ENCODE measurements at places on chromosomes 3 and 15. TPM values are rescaled to one million over a fixed set of nuclear protein-coding genes. Genes with fewer than 3 reads are reported as not detected.

Gene GOLGA6D
- total RNA-seq = 0.05 TPM

Gene PLSCR4
- 46.1 TPM for total RNA-seq

Gene PSTPIP1
- 4.6 TPM for total RNA-seq

Gene ATP13A5
- not detected for total RNA-seq

Gene FBN1
- total RNA-seq = 20.1 TPM

Gene AP3B2
- total RNA-seq = not detected

GRCh38 chr3:197297476-197298340 is 704 bp downstream of the DLG1 start:
- H3K36me3 ChIP-seq = peaks cover 4% of the 10 kb centered on the region
- peaks cover 6% of the 10 kb centered on the region for H3K4me1 ChIP-seq
- peak overlapping the region; percentile 68 for H3K4me3 ChIP-seq
- H3K27ac ChIP-seq = peak overlapping the region; percentile 92
- DNase-seq = peak; percentile 85

GRCh38 chr15:84684092-84684491 is 26.1 kb upstream of the NMB start:
- no peak for DNase-seq
- H3K27me3 ChIP-seq = no peaks in the 10 kb centered on the region
- no peak overlapping the region for H3K4me3 ChIP-seq
- H3K36me3 ChIP-seq = peaks cover 2% of the 10 kb centered on the region

GRCh38 chr3:195823999-195824398 is 12.3 kb upstream of the MUC4 start:
- no peaks in the 10 kb centered on the region for H3K27me3 ChIP-seq
- H3K36me3 ChIP-seq = no peaks in the 10 kb centered on the region
- DNase-seq = no peak
- H3K27ac ChIP-seq = no peak overlapping the region
- no peak overlapping the region for H3K4me3 ChIP-seq

- no peaks in the 10 kb centered on the region for H3K4me1 ChIP-seq
- no peaks in the 10 kb centered on the region for H3K27me3 ChIP-seq
- no peak for DNase-seq
- no peak overlapping the region for H3K27ac ChIP-seq
- no peaks in the 10 kb centered on the region for H3K36me3 ChIP-seq
- H3K4me3 ChIP-seq = no peak overlapping the region
These were observed 48.6 kb downstream of the RAP2B start for GRCh38 chr3:153210660-153211059.

- no peak for DNase-seq
- H3K36me3 ChIP-seq = no peaks in the 10 kb centered on the region
- H3K27ac ChIP-seq = no peak overlapping the region
- H3K4me3 ChIP-seq = no peak overlapping the region
These were observed 189.7 kb downstream of the TUSC7 start for GRCh38 chr3:116899253-116899652.

DNA sequence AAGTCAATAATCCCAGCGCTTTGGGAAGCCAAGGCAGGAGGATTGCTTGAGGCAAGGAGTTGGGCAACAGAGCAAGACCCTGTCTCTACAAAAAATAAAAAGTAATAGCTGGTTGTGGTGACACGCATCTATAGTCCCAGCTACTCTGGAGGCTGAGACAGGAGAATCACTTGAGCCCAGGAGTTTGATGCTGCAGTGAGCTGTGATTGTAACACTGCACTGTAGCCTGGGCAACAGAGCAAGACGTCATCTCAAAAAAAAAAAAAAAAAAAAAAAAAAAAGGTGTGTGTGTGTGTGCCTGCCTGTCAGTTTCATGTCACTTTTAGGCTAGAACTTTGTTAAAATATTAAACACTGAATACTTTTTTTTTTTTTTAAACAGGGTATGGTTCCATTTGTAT is 28.4 kb downstream of the DNAJC19 start:
- H3K4me3 ChIP-seq = no peak overlapping the region
- DNase-seq = no peak
- H3K27me3 ChIP-seq = no peaks in the 10 kb centered on the region

- no peak overlapping the region for H3K27ac ChIP-seq
- H3K27me3 ChIP-seq = no peaks in the 10 kb centered on the region
- no peaks in the 10 kb centered on the region for H3K36me3 ChIP-seq
- DNase-seq = no peak
- peaks cover 2% of the 10 kb centered on the region for H3K4me1 ChIP-seq
- H3K4me3 ChIP-seq = no peak overlapping the region
These were observed 83.0 kb downstream of the AKAP13 start for GRCh38 chr15:85463276-85463892.

DNA sequence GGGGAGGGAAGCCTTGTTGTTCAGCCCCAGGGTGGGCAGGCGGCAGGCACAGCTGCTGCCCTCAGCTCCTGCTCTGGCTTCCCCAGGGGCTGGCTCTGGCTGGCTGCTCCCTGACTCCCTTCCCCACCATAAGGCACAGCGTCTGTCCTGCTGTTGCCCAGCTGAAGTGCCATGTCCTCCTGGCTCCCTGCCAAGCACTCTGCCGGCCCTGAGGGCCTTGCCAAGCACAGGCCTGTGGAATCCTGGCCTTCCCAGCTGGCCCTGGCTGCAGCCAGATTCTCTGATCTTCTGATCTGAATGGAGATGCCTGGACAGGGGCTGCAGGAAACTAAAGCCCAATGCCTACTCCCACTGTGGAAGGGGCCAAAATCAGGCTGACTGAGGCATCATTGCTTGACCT is 1.1 kb downstream of the IQCF6 start:
- no peak overlapping the region for H3K4me3 ChIP-seq
- H3K27ac ChIP-seq = no peak overlapping the region
- H3K4me1 ChIP-seq = no peaks in the 10 kb centered on the region
- DNase-seq = no peak
- no peaks in the 10 kb centered on the region for H3K27me3 ChIP-seq

DNA sequence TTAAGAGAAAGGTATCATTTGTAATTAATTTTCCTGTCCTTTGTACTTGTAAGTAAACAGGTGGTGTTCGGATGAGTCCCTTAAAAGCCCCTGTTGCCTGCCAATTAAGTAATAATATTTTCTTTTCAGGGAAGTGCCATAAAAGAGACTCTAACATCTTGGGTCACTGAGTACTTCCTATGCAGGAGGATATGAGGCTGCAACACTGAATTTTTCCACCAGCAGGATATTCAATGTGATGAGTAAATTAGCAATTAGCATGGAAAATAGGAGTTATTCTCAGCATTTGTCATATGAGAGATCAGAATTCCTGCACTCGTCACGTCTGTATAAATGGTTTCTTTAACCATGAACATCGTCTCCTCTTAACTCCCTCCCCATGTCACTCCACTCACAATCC is 45.4 kb downstream of the WWTR1 start:
- no peaks in the 10 kb centered on the region for H3K36me3 ChIP-seq
- H3K27ac ChIP-seq = no peak overlapping the region
- no peak for DNase-seq
- H3K4me3 ChIP-seq = no peak overlapping the region
- H3K4me1 ChIP-seq = peaks cover 14% of the 10 kb centered on the region
